CD4-positive, alpha-beta T cell treated with Interleukin-6 at 100 ng/mL for 8 hours (primary cell): ENCODE measurements at places on chromosomes 13 and 19.

DNA sequence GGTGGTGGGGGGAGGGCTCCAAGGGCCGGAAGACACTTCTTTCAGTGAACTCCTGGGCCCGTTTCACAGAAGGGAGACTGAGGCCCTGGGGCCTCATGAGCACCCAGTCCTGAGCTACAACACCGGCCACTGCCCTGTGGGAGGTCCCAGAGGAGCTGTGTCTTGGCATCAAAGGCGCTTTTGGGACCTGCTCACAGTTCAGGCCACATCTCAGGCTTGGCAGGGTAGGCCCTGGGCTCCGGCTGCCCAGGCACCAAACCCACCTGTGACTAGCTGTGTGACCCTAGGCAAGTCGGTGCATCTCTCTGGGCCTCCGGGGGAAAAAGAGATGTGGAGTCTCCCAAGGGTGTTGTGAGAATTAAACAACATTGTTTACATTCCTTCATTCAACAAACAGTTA, 29.5 kb downstream of the NFILZ start:
- no peak for DNase-seq

DNA sequence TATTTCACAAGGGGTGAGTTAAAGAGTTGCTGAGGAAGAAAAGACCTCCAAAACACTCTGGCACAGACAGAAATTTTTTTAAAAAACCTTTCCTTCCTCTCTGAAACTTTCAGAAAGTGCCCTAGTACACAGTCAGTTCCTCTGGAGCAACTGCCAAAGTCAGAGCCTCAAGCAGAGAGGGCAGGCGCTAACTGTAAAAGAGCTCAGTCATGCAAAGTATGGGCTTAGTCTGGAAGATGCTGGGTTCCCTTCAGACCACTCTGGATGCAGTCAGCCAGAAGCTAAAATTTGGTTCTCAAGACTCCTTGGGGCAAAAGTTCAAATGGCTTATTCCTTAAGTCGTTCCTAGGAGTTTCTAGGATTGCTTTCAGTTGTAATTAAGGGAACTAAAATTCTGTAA, 671.6 kb downstream of the PCDH9 start:
- no peak for DNase-seq

- DNase-seq = no peak
Observed at GRCh38 chr19:3142781-3143337, 7.0 kb downstream of the GNA15 start.

DNA sequence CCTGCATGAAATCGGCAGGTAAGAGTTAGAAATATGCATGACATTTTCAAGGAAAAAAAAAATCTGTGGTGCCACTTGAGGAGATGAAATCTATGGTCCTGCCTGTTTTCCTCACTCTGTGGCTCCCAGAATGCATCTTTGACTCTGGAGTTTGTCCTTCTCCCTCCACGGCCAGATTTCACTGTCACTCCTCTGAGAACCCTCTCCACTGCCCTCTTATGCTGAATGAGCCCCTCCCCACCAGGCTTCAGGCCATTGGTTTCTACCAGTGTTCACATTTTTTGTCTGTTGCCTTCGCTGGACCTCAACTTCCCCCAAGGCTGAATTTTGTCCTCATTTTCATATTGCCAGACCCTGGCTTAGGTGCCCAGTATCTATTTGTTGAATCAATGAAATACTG, 235.0 kb downstream of the ZIC5 start:
- DNase-seq = no peak

DNA sequence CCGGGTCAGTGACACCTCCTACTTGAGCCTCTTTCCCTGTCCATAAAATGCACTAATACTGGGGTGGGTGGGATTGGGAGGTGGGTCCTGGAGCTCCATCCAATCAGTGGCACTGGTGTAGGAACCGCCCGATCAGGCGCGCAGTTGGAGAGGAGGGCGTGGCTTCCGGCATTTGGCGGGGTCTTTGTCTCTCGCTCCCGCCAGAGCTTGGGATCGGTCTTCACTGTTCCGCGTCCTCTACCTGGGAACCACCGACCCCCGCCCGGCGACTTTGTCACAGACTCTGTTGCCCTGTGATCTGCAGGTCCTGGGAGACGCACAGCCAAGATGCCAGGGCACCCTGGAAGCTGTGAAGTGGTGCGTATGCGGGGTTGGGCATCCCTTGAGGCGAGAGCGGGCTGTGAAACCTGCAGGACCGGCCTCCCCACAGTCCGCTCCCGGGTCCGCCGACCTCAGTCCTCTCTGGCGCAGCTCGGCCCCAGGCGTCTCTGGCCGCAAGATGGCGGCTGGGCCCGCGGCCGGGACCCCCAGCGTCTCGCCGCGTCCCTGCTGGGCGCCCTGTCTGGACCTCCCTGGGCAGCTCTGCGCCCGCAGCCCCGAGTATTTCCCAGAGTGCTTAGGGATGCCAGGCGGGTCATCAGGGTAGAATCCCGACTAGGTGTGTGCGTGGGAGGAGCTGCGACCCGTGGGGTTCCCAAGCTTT, 41.6 kb upstream of the ZNF730 start:
- no peak for DNase-seq

DNA sequence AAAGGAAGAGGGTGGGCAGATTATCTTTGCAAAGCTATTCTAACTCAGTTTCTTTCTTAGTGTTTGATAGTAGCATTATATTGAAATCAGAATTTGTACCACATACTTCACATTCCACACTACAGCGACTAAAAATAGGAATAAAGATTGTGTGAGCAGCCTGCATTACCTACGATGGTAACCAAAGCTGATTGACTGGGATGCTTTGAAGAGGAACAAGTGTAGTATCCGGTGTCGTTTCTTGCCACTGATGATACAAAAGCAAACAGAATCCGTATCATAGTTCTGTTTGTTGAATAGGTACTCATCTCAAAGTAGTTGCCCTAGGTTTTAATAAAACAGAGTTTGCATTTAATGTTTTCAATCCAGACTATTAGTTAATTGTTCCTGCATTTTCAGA, 51.2 kb downstream of the FLT3 start:
- no peak for DNase-seq
